ENCODE measurements at places on chromosomes 16 and 17. TPM values are rescaled to one million over a fixed set of nuclear protein-coding genes. Genes with fewer than 3 reads are reported as not detected.

DNA sequence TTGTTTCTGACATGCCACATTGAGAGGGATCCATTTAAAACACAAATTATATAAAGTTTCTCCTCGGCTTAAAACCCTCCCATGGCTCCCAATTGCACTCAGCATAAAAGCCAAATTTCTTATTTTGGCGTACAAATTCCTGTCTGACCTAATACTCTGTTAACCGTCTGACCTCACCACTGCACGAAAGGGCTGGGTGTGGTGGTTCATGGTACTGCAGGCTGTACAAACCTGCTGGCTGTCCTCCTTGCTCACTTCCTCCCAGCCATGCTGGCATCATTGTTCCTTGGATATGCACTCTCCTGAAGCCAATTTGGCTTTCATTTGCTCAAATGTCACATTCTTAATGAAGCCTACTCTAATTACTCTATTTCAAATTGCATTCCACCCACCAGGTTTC, 301.6 kb upstream of the C16orf82 start:
- no peak for DNase-seq

DNA sequence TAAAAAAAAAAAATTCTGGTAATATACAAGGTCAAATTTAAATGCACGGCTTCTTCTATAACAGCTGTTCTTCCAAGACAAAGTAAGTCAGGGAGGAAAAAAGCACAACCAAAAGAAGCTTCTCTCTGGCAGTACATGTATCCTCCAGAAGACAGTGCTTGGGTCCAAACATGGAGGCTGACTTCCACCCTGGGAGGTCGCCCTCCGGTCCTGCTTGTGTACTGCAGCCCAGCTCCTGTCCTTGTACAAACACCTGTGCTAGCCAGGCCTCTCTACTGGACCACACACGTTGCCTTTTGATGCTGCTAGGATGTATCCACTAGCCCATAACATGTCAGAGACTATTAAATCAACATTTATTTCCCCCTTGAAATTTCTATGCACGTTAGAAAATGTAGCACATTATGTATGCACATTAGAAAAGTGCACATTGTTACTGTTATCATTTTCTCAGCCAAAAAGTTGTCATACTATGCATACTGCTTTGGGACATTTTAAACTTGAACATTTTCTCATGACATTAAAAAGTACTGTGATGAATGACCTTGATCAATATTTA, 21.9 kb downstream of the TEKT3 start:
- no peak for DNase-seq

Gene CES3
- 0.61 TPM for total RNA-seq

Gene CRHR1
- not detected for total RNA-seq

GRCh38 chr16:67024384-67025209, 4.4 kb upstream of the CBFB start:
- DNase-seq = no peak

- peak; percentile 15 for DNase-seq
Observed at GRCh38 chr17:16214190-16215001, 938 bp downstream of the NCOR1 start.

GRCh38 chr17:48175692-48176470, 68.3 kb downstream of the SNX11 start:
- DNase-seq = no peak

GRCh38 chr16:9151597-9151996, 60.2 kb downstream of the HAPSTR1 start:
- DNase-seq = no peak

Gene TCAP
- 5.9 TPM for total RNA-seq

Gene IL17C
- not detected for total RNA-seq
